ENCODE measurements at places on chromosomes 5 and 9. TPM values are rescaled to one million over a fixed set of nuclear protein-coding genes. Genes with fewer than 3 reads are reported as not detected.

Gene STK32A
- 8.9 TPM for total RNA-seq

Gene DRD1
- 0.23 TPM for total RNA-seq

Gene SMIM33
- total RNA-seq, result not detected

Gene FOXD4L5
- total RNA-seq, result not detected

Gene ZNG1C
- 30.5 TPM for total RNA-seq
